Foreskin melanocyte (primary cell): ENCODE measurements at places on chromosomes 3 and 15.

GRCh38 chr15:45523166-45523460 lies 558 bp upstream of the SLC30A4 start:
- DNase-seq: no peak

DNA sequence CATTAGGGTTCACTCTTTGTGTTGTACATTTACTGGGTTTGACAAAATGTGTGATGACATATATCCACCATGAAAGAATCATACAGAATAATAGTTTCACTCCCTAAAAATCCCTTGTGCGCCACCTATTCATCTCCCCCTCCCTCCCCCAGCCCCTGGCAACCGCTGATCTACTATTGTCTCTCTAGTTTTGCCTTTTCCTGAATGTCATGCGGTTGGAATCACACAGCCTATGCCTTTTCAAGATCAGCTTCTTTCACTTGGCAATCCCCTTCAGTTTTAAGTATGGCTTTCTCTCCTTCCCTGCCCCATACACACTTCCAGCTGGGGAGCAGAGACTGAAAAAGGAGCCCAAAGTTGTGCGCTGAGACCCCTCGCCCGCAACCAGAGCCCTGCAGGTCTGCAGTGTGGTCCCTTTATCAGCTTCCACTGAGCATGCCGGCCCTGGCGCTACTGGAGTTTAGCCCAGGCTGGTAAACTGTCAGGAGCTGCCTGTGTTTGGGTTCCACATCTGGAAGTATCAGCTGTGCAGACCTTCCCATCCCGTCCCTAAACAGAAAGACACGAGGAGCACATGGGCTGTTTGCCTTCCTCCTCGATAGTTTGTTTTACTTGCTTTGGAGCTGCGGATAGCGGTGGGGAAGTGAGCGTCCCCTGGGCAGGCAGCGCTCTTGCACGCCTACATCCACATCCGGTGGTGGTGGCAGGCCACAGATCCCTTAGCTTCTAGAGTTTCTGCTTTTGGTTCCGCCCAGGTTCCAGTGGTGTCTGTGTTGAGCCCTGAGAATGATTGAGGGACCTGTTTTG lies 12.3 kb downstream of the BOC start:
- DNase-seq: no peak

GRCh38 chr3:3023111-3023745 lies 86.9 kb downstream of the IL5RA start:
- DNase-seq: no peak

DNA sequence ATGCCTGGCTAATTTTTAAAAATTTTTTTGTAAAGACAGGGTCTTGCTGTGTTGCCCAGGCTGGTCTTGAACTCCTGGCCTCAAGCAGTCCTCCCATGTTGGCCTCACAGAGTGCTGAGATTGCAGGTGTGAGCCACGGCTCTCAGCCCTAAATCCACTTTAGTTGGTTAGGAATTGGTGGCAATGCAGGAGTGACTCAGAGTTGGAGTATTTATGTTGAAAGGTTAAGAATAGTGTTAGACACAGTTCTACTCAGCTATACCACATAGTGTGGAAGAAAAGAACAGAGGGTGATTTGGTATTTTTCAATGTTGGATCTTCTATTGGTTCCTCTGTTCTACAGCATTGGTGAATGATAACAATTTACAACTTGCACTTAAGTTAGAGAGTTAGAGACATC lies 7.6 kb downstream of the ZNF639 start:
- DNase-seq: no peak

GRCh38 chr3:161559177-161559998 lies 62.8 kb downstream of the OTOL1 start:
- DNase-seq: peak; percentile 18

DNA sequence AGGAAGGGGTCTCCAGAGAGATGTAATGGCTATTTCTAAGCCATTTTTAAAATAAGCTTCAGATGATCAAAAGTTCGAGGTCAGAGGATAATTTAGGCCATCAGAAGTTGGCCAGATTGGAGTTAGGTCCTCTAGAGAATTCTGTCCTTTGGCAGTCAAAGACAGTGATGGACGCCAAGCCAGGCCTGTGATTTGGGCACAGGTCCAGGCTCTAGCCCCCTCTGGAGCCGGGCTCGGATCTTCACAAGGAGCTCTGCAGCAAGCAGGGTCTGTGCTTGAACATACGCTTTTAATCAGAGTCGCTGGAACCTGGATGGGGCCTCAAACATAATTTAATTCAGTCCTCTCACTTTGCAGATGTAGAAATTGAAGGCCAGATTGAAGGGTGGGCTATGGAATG lies 151.4 kb upstream of the BCL6 start:
- no peak for DNase-seq

GRCh38 chr3:18436213-18436612 lies 11.1 kb upstream of the SATB1 start:
- DNase-seq: no peak

DNA sequence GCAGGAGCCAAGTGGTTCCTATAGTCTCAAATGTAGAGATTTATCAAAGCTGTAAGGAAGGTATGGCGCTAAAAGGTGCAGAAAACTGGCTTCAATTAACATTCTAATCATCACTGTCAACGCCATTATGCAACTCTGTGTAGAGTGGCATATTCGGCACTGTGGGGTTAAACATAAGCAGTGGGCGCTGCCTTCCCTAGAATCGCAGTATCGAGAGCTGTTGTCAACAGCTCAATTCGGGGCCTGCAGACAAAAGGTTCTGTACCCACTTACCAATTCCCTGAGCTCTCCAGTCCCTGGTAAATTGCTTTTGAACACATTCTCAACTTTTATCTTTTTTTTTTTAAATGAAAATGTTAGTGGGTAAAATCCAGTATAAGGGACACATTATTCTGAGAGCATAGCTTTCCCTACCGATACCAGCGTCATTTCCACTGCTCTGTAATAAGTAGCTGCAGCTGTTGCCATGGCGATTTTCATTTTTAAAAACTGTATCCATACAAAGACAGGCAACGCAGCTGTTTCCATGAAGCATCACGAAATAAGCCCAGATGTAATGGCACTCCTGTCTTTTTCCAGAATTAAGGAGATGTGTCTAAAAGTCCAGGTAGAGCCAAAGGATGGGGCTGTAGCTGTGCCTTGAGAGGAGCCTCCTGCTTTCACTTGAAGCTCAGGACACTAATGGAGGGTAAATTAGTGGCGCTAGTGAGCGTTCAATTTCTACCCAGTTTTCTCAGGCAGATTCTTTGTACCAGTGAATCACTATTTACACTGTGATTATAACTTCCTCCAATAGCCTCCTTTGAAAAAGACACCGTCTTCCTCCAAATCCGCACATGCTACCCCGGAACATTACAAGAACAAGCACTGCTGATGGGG lies 250.3 kb downstream of the SLC9A9 start:
- no peak for DNase-seq

- DNase-seq: no peak
Measured at GRCh38 chr3:34005886-34006285, 207.5 kb downstream of the PDCD6IP start.

DNA sequence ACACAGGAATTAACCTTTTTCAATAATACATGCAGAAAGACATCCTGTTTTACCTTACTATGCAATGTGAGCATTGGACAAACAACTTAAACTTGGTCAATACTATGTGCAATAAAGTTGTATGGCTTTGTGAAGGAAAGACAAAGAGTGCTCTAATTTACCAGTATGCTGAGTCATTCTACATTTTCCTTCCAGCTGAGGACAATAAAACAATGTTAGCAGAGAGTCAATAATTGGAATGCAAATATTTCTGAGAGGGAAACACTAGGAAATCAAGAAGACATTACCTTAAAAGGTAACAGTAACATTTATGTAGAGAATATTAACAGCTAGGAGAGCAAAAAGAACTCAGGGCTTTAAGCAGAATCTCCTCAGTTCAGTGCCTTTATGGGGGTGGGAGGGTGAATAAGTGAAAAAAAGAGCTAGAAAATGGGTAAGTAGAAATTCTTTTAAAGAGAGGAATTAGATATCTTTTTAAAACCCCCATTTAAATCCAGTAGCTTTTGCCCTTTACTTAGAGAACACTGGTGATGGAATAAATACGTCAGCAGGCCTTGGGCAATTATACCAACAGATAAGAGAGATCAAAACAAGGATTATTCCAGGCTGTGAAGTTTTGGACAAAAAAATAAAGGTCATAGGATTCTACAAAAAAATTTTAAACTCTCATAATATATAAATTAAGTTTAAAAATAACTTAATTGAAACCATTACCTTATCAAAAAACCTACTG lies 11.6 kb upstream of the HGD start:
- DNase-seq: peak; percentile 70

DNA sequence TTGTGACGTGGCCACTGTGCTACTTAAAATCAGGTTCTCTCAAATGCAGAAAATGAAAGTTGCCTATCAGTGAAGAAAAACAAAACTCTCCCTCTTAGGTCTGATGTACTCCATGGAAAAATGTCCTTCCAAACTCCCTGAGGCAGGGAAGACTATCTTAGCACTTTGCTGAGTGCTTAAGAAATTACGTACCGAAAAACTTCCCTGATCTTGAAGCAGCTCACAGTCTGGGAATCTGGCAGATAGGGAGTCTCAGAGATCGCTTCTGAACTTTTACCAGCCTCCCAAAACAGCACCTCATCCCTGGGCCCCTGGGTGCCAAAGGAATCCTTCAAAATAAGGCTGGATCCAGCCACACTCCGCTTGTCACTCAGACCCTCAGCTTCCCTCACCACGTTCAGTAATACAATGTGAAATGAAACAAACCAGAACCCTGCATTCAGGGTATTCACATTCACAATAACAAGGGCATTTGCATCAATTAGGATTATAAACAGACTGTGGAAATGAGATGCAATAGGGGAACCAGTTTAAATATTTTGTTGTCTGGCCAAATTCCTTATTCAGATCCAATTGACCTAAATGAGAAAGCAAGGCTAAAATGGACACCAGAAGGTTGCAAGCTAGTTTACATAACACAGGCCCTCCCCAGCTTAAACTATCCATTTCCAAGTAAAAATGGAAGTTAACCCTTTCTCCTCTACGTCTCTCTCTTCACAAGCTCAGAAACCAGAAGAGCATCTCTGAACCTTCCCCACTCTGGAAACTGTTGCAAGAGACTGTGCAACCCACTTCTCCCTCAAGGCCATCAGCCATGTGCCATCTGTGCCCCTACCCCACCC lies 20.9 kb downstream of the OSBPL10 start:
- DNase-seq: no peak

DNA sequence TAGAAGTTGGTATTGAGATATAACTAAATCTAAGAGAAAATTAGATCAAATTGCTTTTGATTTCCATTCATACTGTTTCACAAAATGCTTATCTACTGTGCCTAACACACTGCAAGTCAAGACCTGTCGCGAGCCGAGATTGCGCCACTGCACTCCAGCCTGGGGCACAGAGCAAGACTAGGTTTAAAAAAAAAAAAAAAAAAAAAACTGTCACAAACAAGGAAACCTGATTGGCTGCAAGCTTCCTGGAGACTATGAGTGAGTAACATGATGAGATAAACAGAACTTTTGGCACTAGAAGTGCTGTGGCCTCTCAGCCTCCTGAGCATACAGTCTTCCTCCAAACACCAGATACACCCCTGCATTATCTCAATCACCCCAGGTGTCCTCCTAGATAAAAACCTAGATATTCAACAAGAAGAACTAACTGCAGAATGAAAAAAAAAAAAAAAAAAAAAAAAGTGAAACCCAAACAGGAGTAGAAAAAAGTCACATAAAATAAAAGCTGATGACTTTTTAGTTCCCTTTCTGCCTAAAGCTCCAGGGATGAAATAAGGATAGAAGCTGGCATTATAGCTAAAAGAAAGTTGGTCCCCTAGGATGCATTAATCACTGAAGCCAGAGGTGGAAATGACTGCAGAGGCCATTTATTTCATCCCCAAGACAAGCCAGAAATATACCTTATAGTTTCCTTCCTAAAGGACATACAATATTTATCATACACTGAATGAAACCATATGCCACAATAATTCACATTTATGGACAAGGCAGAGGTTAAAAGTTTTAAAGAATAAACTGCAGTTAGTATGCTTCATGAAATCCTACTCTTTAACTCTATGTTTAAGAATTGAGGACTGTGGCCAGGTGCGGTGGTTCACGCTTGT lies 82.4 kb downstream of the P3H2 start:
- no peak for DNase-seq

DNA sequence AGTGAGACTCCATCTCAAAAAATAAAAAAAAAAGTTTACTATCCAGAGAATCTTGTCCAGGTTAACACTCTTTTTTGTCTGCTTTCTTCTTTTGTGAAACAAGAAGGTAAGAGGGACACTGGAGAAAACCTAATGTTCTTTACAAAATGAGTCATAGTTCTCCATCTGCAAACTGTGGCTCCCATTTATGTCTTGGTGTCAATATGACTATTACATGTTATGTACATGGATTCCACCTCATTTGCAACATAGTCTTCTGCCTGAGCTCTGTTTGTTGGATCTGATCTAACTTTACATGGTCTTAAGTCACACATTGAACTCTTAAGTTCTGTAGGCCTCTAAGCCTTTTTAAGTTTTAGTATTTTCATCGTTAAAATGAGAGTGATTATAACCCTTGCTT lies 421.2 kb upstream of the TPRG1 start:
- no peak for DNase-seq

- no peak for DNase-seq
Measured at GRCh38 chr3:61650276-61650675, 88.9 kb downstream of the PTPRG start.

- no peak for DNase-seq
Measured at GRCh38 chr3:176840641-176841286, 356.5 kb downstream of the TBL1XR1 start.

DNA sequence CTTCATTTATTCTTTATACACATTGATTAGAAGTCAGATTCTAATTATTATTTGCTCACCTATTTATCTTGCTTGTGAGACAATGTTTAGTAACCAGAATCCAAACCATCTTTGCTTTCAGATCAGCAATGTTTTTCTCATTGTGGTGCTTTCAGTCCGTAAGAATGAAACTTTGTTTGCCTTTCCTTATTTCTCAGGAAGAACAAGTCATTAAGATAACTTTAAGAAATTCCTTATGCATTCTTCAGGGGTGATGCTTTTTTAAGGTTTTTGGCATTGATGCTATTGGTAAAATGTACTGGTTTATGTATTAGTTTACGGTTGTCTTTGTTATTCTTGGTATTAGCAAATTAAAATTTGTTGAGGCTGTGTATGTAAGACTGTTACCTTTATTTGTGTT lies 120.8 kb upstream of the POU1F1 start:
- no peak for DNase-seq

- DNase-seq: peak; percentile 14
Measured at GRCh38 chr3:53938645-53939044, 47.0 kb upstream of the SELENOK start.

GRCh38 chr3:171833789-171834460 lies 9.2 kb upstream of the TMEM212 start:
- no peak for DNase-seq

DNA sequence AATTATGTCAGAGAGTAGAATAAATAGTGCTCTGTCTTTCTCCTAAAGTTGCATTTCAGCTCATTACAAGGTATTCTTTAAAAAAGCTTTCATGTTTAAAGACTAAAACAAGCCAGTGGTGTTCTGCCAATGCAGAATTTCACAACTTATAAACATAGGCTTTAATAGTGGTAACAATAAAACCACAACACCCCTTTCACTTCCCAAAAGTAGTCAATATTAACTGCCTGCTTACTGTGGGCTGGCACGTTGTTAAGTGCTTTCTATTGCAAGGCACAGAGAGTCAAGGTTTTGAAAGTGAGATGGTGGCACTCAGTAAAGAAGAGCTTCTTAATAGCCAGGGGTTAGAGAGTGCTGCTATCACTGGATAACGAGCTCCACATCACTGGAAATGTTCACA lies 8.4 kb upstream of the RTP1 start:
- DNase-seq: no peak

- no peak for DNase-seq
Measured at GRCh38 chr15:94723801-94724200, 492.4 kb downstream of the MCTP2 start.

GRCh38 chr3:129063841-129064482 lies 3.4 kb downstream of the GP9 start:
- no peak for DNase-seq

- DNase-seq: no peak
Measured at GRCh38 chr15:96130734-96131133, 199.8 kb upstream of the NR2F2 start.
